ENCODE measurements at places on chromosomes 2 and 18. TPM values are rescaled to one million over a fixed set of nuclear protein-coding genes. Genes with fewer than 3 reads are reported as not detected.
A peak's percentile ranks its signal among the peaks of the same experiment; 100 is the strongest.

Gene SOWAHC
- 9.3 TPM for total RNA-seq

Gene TUBA4B
- total RNA-seq = not detected

DNA sequence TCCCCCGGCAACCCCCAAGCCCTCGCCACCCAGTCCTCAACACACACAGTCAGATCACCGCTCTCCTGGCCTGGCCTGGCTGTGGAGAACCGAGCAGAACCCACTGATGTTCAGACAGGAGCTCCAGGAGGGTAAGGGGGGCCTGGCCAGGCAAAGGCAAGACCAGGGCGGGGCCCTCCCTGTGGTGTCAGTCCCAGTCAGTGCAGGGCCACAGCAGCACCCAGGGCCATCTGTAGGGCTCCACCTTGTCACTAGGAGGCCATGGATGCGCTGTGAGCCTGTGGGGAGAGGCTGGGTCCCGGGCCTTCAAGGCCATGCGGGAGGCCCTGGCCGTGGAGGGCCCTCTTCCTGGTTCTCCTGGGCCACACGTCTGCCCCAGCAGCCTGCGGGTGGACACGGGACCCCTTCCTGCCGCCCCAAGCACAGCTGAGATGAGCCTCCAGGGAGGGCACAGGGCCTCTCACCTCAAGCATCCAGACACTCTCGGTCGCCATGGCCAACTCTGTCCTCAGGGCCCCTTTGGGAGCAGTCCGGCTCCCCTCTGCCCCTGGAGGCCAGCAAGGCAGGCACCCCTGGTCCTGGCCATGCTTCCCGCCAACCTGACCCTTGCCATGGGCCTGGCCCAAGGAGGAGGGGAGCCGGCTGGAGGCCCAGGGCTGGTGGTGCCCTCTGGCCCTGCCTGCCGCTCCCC lies 2.0 kb downstream of the ANO7 start:
- DNase-seq = no peak

- DNase-seq = peak; percentile 83
These were observed 44.4 kb downstream of the PTPN2 start for GRCh38 chr18:12839526-12840196.

DNA sequence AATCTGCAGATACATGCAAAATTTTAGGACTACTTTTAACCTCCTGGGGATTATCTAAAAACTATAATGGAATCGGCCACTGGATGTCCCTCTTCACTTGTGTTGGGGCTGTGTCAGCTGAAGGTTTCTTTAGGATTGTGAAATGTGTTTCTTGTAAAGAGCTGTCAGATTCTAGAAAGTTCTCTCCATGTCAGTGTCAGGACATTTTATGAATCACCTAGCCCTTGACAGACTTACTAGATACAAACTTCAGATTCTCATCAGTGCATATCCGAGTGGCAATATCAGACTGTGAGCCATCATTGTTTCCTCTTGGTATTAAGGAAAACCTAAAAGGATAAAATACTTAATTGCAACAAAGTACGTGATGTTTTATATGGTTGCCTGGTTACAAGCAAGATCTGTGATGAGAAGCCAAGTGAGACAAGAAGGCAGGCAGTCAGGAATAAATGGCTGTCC lies 107.3 kb downstream of the CPS1 start:
- DNase-seq = peak; percentile 2

- DNase-seq = peak; percentile 90
These were observed 52.2 kb downstream of the CDK15 start for GRCh38 chr2:201858281-201859184.

DNA sequence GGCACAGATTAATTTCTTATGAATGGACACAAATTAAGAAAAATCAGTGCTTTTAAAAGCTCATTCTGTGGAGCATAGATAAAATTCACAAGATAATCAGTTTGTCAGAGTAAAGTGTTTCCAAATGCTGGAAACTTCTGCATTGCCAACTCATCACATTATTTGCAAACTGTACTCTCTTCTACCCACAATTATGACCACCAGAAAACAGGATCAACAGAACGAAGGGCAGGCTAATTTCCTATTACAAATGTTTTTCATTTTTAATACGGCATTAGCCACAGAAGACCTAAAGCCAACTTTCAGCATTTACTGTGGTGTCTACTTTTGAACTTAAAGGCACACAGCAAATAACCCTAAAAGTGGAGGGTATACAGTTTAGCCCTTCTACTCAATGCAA lies 6.0 kb downstream of the IRS1 start:
- DNase-seq = peak; percentile 39

DNA sequence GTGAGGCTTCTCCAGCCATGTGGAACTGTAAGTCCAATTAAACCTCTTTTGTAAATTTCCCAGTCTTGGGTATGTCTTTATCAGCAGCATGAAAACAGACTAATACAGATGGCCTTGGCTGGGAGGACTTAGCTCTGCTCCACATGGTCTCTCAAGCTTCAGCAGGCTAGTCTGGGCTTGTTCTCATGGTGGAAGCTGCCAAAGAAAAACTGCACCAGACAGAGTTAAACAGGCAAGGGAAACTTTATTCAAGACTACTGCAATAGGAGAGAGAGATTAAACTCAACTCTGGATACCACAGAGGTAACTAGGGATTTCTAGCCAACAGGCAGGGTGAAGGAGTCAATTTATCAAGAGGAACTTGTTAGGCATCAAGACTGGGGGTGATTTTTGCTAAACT lies 142.1 kb downstream of the CABLES1 start:
- DNase-seq = no peak

DNA sequence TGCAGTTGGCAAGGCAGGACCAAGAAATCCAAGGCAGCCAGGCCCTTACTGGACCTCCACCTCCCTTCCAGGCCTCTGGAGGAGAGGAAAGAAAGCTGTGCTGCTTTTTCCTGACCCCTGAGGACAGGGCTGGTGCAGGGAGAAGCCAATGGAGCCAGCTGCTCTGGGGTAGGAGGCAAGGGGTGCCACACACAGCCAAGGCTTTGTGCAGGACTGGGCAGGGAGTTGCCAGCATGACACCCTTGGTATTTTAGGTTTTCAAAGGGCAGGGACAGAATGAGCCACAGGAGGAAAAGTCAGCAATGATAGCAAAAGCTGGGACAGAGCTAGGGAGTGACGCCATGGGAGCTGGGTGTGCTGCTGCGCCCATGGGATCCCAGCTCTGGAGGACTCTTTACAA lies 22.9 kb downstream of the CCT7 start:
- no peak for DNase-seq

DNA sequence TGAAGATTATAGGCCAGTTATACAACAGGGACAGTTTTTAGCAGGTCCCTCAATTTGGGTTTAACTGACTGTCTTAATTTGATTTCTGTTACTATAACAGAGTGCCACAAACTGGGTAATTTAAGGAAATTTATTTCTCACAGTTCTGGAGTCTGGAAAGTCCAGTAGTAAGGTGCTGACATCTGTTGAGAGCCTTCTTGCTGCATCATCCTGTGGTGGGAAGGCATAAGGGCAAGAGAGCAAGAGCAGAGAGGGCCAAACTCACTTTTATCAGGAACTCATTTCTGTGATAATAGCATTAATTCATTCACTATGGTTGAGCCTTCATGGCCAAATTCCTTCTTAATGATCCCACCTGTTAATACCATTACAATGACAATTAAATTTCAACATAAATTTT lies 36.5 kb downstream of the DIS3L2 start:
- DNase-seq = no peak
